CD4-positive, alpha-beta T cell treated with Interleukin-6 at 100 ng/mL for 8 hours (primary cell): ENCODE measurements at places on chromosomes 7 and 10.

- no peak for DNase-seq
Observed at GRCh38 chr7:139271718-139272628, 40.9 kb downstream of the UBN2 start.

GRCh38 chr7:109763611-109764010 is 1193.9 kb downstream of the DNAJB9 start:
- no peak for DNase-seq

DNA sequence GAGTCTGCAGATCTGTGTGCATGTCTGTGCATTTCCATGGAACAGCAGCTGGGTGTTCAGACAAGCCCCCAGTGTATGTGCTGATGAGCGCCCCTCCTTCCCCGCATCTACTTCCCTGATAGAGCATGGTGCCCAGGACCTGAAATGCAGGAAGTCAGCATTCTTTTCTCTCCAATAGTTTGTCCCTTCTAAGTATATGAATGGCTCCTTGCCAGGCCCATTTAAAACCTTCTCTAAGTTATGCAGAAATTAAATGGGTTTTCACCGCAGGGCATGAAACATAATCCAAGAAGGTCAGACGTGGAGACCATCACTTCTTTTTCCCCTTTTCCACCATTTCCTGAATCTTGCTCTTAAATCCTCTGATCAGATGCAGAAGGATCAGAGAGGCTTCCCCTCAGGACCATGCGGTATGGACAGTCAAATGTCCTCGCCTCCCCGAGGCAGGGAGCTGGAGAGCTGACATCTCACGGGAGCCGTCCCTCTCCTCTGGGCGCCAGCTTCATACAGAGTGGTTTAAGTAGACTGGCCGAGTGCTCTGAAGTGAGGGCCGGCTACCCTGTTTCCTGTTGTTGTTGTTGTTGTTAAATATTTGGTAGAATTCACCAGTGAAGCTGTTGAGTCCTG is 155.3 kb downstream of the C10orf105 start:
- DNase-seq: no peak

DNA sequence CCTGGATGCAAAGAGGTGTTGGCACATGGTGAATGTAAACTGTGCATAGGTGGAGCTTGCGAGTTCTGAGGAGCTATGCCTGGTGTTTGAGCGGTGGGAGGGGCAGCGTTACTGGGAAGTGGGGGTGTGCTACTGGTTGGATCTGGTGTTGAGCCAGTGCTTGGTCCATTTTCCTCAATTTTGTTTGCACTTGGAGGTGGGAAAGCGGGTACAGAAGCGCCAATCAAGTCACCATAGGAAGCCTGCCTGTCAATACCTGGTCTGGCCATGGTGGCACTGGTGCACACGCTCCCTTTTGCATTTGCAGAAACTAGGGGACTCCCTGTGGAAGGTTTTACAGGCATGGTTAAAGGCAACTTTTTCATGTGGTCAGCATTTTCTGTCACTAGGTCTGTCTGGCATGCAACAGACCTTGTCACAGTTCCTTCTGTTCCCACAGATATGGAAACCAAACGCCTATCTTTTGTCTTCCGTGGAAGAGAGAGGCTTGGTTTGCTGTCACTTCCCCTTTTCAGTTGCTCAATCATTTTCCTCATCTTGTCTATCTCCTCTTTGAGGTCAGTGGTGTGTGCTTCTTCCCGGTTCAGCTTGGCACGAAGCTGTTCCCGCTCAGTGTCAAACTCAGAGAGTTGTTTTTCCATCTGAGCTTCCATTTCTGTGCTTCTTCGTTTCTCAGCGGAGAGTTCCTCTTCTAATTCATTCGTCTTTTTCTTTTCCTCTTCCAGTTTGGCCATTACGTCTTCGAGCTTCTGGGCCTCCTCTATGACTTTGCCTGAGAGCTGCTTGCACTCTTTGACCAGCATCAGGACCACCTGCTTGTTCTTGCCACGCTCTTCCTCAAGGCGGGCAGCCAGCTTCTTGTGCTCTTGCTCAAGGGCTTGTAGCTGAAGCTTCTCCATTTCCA is 81.1 kb downstream of the CTTNBP2 start:
- DNase-seq: no peak

DNA sequence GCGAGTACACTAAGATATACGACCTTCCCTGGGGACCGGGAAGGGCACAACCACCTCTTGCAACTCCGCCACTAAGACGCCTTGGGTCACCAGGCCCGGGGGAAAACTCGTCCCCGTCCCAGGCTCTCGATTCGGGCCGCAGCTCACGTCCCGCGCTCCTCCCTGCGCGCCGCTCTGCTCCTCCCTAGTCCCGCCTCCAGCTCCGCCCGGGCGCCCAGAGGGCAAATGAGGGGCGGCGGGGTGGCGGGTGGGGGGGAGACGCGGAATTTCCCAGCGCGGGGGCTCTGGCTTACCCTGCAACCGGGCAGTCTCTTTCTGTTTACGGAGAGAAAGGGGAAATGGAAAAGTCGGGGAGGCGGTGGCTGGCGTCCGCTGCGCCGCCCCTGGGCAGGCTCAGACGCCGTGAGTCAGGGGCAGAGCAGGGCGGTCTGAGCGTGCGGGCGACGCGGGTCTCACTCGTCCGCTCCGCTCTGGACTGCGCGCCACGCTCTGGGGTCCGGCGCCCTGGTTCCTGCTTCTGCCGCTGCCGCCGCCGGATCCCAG is at the start of gene MAP3K8:
Gene MAP3K8, plus strand, starts transcription at position 455 of the 543 bp plus-strand sequence. CDS start 4,755 bp downstream, outside the sequence.
- peak; percentile 77 for DNase-seq

DNA sequence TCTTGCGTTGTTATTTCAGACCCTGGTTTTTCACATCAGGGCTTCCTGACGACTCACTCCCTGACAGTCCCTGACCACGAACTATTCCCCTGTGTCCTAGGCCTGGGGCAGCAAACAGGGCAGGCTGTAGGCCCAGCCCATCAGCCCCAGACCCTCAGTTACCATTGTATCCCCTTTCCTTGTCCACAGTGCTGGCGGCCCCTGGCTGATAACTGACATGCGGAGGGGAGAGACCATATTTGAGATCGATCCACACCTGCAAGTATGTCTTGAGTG is 50.5 kb upstream of the TRIM8 start:
- DNase-seq: no peak

- DNase-seq: no peak
Observed at GRCh38 chr7:44323381-44324203, 1.8 kb downstream of the CAMK2B start.

- no peak for DNase-seq
Observed at GRCh38 chr10:31011665-31012022, 20.0 kb downstream of the ZNF438 start.

- DNase-seq: no peak
Observed at GRCh38 chr10:480928-481552, 208.4 kb downstream of the DIP2C start.

- no peak for DNase-seq
Observed at GRCh38 chr7:47763063-47763974, 181.4 kb upstream of the TNS3 start.

GRCh38 chr7:1889556-1890181 is 219.6 kb downstream of the ELFN1 start:
- DNase-seq: no peak

GRCh38 chr7:45347804-45348203 is 190.2 kb downstream of the RAMP3 start:
- no peak for DNase-seq

DNA sequence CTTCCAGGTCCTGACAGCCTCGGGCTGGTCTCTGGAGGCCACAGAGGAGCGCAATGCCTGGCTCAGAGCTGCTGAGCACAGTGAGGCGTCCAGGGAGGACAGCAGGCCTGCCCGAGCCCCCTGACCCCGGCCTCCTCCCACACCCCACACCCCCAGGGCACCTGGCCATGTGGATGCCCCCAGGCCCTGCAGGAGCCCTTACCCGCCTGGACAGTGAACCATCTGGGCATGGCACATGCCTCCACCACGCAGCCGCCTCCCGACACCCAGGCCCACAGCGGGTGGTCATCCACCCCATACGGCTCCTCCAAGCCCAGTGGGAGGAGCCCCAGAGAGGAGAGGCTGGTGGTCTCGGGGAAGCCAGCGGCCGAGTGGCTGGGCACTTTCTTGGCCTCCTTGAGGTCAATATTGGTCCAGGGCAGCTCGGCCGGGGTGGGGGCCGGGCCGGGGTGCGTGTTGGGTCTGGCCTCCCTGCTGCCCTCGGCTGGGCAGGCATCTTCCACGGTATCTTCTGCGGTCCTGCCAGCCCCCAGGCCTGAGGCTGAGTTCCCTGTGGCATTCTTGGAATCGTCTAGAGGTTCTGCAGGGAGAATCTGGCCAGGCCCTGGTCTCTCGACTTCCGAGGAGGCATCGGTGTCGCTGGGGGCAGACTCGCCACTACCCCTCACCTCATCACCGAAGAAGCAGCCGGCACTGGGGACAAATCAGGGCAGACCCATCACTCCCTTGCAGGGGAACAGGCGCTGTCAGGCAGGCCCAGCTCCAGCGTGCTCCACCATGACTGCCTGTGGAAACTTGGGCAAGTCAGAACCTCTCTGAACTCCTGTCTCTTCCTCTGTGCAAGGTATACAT is 18.6 kb downstream of the TECPR1 start:
- no peak for DNase-seq

GRCh38 chr10:121680879-121681655 is 82.8 kb upstream of the FGFR2 start:
- DNase-seq: no peak

DNA sequence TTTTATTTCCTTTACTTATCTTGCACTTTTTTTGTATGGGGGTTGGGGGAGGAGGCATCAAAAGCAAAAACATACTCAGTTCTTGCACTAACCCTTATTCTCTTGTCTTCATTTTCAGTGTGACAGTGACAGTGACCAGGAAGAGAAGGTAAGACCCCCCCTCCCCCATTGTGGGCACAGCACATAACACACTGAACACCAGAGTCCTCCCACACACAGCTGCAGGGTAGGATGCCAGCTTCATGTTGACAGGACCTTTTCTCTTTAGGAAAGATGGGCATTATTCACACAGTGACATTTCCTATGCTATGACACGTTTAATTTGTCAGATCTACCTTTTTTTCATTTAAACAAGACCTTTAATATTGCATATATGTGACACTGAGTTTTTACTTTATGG is 696.3 kb upstream of the GALNT17 start:
- DNase-seq: no peak

GRCh38 chr10:44426247-44427034 is 41.5 kb upstream of the CXCL12 start:
- DNase-seq: no peak

DNA sequence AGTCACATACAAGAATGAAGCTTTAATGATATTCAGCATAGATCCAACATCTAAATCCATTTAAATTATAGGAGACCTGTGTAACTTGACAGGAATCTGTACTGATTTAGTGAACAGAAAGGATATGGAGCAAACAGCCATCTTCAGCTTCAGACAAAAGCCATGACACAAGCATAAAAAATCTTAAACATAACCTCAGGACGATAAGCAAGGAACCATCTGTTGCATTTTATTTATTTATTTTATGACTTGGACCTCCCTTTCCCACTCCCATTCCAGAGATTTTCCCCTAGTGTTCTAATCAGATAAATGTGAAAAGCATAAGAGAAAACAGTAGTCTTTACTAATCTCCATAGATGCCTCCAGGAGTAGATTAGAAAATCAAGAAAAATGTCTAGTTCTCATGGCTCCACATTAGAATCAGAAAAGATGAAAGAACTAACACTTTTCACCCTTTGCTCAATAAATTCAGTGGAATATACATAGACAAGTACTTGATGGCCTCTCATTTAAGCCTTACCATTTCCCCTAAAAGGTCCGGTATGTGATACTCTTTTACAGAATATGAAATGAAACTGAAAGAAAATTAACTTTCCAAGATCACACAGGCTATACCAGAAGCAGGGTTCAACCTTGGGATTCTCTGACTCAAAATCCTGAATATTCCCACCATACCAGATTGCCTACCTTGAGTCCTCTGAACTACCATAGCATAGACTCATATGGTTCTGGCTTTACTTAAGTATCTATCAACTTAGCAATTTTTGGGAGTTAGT is 15.2 kb downstream of the CACNA2D1 start:
- DNase-seq: no peak

DNA sequence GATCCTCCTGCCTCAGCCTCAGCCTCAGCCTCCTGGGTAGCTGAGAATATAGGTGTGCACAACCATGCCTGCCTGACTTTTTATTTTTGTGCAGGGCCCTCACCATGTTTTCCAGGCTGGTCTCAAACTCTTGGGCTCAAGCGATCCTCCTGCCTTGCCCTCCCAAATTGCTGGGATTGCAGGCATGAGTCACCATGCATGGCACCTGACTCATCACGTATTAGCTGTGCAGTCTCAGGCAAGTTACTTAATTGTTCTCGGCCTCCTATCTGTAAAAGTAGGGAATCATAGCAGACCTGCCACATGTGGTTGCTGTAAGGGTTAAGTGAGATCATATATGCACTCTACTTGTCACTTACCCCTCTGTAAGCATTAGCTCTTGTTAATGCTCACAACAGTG is 117.2 kb downstream of the ANLN start:
- no peak for DNase-seq

- no peak for DNase-seq
Observed at GRCh38 chr10:51007781-51008180, 66.5 kb upstream of the PRKG1 start.

DNA sequence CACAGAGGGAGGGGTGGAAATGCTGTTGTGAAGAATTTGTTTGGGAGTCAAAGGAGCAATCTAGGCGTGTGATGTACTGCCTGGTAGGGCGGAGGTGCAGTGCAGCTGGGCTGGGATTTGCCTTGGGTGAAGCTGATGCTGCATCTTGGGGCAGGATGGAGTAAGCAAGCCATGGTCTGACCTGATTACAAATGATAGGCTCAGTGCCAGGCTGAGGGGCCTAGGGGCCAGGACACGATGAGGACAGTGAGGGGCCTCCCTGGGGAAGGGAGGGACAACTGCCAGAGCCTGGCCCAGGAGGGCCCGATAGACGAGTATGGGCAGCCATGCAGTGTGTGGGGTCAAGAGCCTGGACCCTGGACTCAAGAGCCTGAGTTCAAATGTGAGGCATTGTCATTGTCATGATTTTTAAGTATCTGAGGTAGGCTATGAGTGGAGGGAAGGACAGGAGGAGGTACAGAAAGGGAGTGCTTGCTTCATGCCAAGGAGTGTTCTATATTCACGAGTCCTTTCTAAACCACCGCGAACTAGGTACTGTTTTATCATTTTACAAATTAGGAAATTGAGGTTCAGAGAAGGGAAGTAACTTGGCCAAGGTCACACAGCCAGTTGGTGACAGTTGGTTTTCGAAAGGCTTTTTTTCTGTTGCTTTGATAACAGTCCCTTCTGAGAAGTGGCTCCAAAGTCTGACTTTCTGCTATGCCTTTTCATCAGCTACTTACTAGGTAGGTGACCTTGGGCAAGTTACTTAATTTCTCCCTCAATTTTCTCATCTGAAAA is 29.7 kb downstream of the HIF1AN start:
- no peak for DNase-seq

DNA sequence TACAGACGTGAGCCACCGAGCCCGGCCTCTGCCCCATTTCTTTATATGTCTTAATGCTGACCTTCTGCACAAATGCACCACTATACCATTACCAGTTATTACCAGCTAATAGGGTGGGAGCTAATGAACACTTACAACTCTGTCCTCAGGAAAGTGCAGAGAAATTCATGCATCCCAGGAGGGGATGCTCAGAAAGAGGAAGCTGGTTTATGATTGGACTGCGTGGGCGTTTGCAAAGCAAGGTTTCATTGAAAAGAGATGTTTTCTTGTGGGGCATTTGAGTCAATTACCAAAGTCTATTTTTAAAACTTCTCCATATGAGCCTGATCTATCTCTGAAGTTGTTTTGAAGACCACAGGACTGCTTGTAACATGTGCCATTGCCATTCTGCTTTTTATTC is 417.7 kb upstream of the CELF2 start:
- no peak for DNase-seq

GRCh38 chr10:306675-307185 is 171.5 kb downstream of the ZMYND11 start:
- no peak for DNase-seq
